ENCODE measurements at places on chromosomes 1 and 21.

DNA sequence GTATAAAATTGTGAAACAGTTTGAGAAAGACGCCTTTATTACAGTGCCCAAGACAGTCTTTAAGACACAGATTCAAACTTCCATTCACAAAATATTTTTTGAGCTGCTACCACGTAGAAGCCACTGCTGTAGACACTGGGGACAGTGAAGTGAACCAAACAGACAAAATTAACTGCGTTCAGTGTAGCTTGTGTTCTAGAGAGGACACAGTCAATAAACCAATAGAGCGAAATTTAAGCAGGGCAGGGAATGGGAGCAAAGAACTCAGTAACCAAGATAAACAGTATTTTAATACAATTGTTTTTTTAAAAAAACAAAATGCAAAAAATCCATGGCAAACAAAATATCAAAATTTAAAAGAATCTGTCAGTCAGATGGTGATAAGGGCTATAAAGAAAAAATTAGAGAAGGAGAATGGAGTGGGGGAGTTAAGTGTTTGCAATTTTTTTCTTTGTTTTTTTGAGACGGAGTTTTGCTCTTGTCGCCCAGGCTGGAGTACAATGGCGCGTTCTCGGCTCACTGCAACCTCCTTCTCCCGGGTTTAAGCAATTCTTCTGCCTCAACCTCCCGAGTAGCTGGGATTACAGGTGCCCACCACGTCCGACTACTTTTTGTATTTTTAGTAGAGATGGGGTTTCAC lies 719 bp upstream of the PARS2 start:
- DNase-seq, result no peak

DNA sequence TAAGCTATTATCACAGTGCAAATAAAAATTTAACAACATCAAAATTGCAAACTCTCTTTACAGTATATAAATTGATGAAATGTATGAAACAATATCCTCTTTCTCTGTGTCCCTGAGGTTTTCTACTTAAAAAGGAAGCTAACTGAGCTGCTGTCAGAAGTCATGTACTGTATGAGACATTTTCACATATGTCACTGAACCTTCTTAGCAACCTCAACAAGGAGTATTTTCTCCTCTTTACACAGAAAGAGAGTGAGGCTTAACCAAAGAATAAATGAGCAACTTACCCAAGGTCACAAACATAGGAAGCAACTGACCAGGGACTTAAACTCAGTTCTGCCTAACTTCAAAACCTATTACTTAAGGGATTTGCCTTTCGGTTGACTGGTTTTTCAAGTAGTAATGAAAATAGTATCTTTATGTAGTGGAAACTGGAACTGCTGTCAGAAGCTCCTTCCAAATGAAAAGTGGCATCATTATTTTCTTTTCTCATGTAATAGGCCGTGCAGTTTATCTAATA lies 288.9 kb downstream of the LRRIQ3 start:
- DNase-seq, result no peak

DNA sequence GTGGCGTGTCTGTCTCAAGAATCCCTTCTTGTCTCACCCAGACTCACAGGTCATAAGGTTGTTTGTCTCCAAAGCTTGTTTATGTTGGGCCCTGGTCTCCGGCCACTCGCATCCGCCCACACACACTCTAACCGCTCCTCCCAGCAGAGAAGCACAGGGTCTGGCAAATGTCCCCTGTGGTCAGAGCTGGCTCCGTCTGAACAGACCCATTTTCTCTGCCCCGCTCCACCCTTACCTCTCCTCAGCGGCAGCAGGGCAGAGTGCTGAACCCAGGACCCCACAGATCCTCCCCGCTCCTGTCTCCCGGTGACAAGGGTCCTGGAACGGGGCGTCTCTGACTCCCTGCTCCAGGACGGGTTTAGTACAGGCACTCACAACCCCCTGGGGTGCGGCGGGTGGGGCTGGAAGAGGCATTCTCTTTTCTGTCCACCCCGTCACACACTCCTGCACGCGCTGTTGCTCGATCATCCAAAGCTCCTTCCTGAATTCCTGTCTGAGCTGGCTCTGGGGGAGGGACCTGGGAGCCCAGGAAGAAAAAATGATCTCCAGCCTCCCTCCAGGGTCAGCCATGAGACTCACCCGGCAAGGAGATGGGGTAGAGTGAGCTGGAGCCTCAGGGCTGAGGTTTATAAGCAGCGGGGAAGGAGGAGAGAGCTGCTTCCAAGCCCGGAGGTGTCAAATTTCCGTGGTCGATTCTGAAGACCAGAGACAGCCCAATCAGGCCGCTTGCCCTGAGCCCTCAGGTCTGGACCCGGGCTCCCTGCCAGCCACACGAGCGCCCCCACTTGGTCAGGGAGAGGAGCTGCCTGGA lies at the start of gene S100A13:
Gene S100A13, minus strand, starts transcription at position 602 of the 811 bp plus-strand sequence. CDS start 1,033 bp downstream, outside the sequence.
- no peak for DNase-seq

GRCh38 chr1:42214447-42214871 lies 49.9 kb upstream of the GUCA2A start:
- no peak for DNase-seq

DNA sequence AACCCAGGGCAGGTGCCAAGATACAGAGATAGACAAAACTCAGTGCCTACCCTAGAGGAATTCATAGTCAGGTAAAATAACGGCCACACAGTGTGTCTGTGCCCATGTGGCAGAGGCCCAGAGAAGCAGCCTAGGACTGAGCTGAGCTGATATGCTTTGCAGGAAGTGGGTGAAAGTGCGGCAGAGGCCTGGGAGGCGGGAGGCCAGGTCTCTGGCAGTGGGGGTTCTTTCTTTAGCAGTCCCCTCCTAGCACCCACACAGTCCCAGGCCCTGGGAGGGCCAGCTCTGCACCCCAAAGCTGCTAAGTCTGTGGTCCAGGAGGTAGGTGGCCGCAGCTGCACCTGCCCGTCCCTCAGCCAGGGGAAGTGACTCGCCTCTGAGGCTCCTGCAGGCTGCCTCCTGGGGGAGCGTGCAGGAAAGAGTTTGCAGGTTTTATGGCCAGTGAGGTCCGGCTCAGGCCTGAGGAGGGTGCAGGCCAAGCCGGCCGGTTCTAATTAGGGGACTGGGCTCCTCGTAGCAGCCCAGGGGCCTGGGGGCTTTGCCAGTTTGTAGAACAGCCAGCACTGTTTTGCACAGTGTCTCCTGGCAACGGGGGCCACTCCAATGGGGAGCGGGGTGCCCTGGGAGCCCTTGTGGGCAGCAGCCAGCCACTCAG lies 107.9 kb downstream of the SPSB1 start:
- peak; percentile 29 for DNase-seq

- no peak for DNase-seq
Measured at GRCh38 chr1:222801067-222801466, 13.8 kb upstream of the DISP1 start.

GRCh38 chr1:196324345-196324744 lies 283.9 kb downstream of the KCNT2 start:
- DNase-seq, result no peak

DNA sequence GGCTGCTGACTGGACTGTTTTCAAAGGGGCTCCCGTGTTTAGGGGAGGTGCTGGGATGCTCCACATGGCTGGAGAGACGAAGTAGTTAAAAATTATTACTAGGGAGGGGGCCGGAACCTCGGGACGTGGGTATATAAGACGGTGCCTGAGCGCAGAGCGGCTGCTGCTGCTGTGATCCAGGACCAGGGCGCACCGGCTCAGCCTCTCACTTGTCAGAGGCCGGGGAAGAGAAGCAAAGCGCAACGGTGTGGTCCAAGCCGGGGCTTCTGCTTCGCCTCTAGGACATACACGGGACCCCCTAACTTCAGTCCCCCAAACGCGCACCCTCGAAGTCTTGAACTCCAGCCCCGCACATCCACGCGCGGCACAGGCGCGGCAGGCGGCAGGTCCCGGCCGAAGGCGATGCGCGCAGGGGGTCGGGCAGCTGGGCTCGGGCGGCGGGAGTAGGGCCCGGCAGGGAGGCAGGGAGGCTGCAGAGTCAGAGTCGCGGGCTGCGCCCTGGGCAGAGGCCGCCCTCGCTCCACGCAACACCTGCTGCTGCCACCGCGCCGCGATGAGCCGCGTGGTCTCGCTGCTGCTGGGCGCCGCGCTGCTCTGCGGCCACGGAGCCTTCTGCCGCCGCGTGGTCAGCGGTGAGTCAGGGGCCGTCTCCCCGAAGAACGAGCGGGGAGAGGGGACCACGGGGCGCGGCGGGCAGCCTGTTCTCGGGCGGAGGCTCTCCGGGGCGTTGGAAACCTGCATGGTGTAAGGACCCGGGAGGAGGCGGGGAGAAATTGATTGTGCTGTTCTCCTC lies at the start of gene CHODL:
Gene CHODL, plus strand, starts transcription at position 163 of the 793 bp plus-strand sequence. Its CDS starts 391 bp downstream, at position 554.
- no peak for DNase-seq

GRCh38 chr1:160136926-160137200 lies 14.5 kb upstream of the ATP1A4 start:
- DNase-seq, result no peak

- DNase-seq, result no peak
Measured at GRCh38 chr1:55375617-55376258, 160.6 kb upstream of the USP24 start.

- no peak for DNase-seq
Measured at GRCh38 chr1:149986486-149987296, 23.8 kb downstream of the OTUD7B start.

DNA sequence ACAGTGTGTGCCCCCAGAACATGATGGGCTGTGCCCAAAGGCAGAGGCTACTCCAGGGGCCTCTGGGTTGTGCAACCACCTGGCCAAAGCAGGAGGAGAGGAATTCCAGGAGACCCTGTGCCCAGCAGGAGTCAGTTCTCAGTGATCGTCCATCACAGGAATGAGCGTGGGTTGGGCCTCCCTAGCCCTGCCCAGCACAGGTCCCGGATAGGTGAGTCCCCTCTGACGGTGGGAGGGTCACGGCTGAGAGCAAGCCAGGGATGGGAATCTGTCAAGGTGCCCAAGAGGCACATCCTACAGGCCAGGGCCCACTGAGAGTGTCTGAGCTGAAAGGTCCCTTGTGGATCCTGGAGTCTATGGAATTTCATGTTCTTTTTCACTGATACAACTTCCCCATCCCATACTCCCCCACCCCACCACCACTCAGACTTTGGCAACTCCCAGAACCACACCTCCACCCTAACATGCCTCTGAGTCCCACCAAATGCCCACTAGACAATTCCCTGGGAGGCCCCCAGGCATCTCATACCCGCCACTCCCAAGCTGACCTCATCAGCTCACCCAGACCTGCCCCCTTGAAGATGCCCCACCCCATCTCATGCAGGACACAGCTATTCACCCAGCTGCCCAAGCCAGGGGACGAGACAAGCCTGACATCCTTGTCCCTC lies 3.1 kb downstream of the GJB4 start:
- DNase-seq, result no peak

- no peak for DNase-seq
Measured at GRCh38 chr1:113219828-113220227, 146.8 kb downstream of the LRIG2 start.

DNA sequence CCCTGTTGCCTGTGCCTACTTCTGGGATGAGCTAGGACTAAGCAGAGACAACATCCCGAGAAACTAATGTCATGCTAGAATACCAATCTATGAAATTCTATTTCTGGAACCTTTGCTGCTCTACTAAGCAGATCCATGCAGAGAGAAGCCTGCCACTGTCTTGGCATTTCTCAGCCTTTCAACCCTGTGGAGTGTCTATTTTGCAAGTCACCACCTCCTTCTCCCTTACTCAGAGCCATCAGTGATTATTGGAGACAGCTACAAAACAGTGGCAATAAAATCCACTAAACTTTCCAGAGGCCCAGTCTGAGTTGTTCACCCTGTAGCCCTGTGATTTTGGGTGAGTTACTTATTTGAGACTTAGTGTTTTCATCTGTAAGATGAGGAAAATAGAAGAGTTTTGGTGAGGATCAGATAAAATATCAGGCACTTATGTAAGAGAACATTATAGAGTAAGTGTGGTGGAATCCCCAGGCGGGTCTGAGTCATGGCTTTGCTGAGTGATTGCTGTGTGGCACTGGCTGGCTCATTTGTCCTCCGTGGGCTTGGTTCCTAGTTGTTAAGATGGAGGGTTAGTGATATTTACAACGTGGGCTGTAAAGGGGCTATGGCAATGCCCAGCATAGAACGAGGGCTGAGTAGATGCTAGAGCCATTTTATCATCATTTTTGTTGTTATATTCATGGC lies 61.1 kb downstream of the FMN2 start:
- DNase-seq, result no peak

Measured in naive thymus-derived CD8-positive, alpha-beta T cell (primary cell).